Stimulated activated CD4-positive, alpha-beta T cell treated with anti-CD3 and anti-CD28 coated beads, TNF-alpha, amount 100 ng/mL, for 4 hours (primary cell): ENCODE measurements at places on chromosomes 3 and 15.

- no peak for DNase-seq
These were observed 20.9 kb downstream of the HACD3 start for GRCh38 chr15:65551183-65551582.

GRCh38 chr3:139202226-139202958 is 141.4 kb upstream of the MRPS22 start:
- DNase-seq, result no peak

DNA sequence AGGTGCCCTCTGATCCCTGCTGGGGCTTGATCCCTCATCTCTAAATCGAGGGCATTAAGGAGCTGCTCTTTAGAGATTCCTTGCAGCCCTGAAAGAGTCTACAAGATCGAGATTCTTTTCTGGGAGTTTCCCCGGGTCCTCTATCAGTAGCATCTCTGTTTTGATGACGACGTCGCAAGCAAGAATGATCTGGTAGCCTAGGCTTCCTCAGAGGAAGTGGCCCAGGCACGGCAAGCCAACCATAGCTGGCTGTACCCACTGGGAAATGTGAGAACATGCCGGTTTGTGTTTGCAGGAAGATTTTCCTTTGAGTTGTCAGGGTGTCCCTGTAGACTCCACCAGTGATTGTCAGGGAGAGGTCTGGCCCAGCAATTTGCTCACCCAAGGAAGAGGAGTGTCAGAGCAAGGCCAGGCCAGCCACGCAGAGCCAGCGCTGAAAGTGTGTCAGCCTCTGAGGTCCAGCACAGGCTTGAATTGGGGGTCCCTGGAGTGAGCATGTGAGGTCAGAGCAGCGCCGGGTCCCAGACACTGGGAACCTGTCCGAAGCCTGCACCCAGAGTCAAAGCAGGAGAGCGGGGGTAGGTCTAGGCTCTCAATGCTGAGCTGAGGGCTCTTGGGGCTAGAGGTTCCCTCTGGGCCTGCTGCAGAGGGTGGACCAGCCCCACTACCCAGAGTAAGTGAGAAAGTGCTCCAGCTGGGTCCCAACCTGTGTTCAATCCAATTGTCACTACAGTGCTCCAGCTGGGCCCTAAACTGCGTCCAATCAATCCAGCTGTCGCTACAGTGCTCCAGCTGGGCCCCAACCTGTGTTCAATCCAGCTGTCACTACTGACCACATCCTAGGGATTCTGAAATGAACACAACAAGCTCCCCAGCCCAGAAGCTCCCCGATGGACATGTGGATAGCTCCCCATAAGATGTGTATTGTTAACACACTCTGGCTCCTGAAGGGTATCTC is 95.7 kb downstream of the CHDH start:
- DNase-seq, result no peak

GRCh38 chr3:34777386-34777785 is 861.9 kb upstream of the ARPP21 start:
- DNase-seq, result no peak

DNA sequence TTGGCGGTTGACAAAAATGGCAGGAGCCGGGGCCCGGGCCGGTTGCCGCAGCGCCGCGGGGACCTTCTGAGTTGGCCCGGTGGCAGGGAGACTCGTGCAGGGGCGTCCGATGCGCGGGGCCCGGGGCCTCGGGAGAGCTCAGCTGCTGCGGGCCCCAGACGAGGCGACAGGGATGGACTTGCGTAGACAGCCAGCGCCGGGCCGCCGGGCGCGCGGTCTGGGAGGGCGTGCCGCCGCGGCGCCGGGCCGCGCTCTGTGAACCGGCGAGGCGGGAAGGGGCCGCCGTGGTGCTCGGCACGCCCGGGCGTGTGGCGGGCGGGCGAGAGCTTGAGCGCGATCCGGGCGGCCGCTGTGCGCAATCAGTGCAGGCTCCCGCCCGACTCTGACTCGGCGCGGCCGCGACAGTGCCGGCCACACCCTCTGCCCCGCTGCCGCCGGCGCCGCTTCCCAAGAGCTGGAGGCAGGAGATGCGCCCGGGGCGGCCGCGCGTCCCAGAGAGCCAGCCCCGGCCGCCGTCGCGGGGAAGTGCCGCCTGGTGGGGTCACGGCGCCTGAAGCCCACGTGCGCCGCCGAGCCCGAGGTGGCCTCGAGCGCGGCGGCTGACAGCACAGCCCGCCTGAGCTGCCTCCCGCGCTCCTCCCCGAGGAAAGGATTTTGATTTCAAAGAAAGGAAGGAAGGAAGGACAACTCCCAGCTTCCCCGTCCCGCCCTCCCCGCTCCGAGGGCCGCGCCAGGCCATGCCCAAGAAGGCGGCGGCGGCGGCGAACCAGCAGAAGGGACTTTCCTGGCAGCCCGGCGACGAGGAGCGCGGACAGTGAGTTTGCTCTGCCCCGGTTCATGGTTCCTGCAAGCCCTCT is 657 bp downstream of the TLNRD1 start:
- no peak for DNase-seq

- no peak for DNase-seq
These were observed 181.0 kb upstream of the PPP2R3A start for GRCh38 chr3:135784557-135784956.

- DNase-seq, result no peak
These were observed 3.7 kb downstream of the CBLB start for GRCh38 chr3:105865016-105865623.

DNA sequence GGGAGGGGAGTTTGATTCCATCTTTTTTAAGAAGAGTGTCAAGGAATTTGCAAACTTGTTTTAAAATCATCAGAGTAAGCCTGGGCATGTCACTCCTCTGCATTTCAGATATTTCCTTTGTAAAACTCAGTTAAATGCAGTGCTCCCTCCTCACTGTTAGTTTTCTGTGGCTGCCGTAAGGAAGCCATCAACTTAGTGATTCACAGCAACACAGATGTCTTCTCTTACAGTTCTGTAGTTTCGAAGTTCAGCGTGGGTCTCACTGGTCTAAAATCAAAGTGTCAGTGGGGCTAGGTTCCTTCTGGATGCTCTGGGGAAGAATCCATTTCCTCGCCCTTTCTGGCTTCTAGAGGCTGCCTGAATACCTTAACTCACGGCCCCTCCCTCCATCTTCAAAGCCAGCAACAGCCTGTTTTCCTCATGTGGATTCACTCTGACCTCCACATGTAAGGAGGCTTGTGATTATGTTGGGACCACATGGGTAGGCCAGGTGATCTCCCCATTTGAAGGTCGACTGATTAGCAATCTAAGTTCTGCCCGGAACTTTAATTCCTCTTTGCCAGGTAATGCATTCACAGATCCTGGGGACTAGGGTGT is 12.4 kb downstream of the ISG20 start:
- no peak for DNase-seq

GRCh38 chr3:15805756-15806266 is 8.0 kb upstream of the ANKRD28 start:
- no peak for DNase-seq

GRCh38 chr15:91881569-91882297 is 28.2 kb downstream of the SLCO3A1 start:
- no peak for DNase-seq

GRCh38 chr3:168285506-168285905 is 189.8 kb upstream of the GOLIM4 start:
- no peak for DNase-seq

DNA sequence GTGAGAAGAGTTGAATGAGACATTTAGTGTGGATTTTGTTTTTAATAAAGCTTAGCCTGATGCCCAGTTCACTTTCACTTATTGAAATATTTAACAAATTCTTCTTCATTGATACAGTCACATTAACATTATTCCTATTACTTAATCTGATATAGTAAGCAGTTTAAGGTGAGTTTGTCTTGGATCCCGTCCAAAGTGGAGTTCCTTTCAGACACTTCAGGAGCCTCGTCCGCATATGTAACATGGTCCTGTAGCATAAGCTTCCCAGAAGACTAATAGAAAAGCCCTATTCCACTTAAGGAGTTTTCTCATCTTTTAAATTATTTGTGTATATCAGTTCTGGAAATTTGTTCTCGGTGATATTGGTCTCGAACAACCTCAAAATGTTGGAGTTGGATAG is 39.7 kb upstream of the MLF1 start:
- DNase-seq, result no peak

DNA sequence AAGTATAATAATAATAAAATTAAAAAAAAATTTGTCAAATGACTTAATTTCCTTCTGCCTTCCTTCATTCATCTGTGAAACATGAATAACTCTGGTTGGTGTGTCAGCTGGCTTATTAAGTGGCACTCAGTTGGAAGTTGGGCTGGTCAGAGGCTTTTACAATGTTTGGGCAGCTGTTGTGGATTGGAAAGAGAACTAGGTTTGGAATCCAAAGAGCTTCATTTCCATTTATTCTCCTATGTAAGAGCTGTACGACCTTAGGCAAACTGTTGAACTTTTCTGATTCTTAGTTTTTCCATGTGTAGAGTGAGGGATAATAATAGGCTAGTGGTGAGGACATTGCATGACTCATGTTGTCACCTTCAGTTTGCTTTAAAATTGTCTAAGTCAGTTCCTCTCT is 606.7 kb downstream of the PDCD6IP start:
- DNase-seq, result no peak

- DNase-seq, result no peak
These were observed 3.7 kb downstream of the ATG7 start for GRCh38 chr3:11275926-11276325.

DNA sequence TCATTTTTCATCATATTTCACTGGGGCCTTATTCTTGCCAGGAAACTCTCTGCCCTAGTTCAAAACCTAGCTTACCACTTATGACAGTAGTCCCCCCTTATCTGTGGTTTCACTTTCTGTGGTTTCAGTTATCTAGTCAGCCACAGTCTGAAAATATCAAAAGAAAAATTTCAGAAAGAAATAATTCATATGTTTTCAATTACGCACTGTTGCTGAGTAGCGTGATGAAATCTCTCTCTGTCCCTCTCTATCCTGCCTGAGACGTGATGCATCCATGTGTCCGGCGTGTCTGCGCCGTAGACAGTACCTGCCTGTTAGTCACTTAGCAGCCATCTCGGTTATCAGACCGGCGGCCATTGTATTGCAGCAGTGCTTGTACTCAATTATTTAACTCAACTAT is 369.9 kb upstream of the MCTP2 start:
- no peak for DNase-seq

DNA sequence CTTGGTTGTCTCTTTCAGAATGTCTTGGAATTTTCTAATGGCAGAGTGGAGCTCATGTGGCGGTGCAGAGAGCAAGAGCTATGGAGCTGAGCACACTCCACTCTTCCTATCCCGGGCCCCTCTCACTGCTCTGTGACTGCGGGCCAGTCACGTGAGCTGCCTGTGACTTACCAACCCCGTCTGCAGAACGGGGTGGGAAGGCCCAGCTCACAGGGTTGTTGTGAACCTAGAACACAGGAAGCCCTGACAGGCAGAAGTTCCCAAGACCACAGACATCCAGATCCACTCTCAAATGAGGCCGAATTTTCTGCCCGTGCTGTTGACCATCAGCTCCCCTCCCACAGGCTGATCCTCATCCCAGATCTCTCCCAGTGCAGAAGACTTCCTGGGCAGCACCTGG is 35.5 kb upstream of the PLXNA1 start:
- DNase-seq, result no peak

- DNase-seq, result no peak
These were observed 437.7 kb downstream of the RAP2B start for GRCh38 chr3:153599685-153600084.

DNA sequence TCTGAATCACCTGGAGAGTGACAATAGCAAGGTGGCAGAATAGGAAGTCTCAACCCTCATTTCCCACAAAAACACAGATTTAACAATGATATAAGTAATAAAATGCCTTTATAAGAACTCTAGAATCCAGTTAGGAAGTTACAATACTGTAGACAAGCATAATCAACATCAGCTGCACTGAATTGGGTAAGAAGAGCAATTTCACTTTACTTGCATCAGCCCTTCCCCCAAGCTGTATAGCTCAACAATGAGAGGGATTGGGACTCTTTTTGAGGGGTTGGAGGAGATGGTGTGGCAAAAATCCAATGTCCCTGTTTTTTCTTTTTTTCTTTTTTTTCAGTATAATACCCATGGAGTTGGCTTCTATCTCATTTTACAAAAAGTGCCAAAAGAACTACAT is 63.1 kb downstream of the SERP1 start:
- DNase-seq, result no peak

- no peak for DNase-seq
These were observed 3.2 kb upstream of the PGPEP1L start for GRCh38 chr15:99010768-99011167.

DNA sequence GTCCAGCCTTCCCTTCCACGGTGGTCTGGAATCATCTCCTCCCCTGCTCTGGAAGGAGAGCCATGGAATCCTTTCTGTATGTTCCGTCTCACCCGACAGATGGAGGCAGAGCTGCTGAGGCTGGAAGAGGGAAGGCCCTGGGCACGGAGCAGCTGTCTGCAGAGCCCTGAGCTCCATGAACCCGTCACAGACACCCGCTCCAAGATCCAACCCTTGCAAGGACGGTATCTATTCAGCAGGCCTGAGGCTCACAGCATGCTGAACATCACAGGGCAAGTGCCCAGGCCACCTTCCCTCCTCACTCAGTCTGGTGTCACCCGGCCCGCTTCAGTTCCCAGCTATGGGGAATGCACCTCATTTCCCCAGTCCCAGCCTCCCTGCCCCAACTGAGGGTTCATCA is 103.9 kb downstream of the LRIG1 start:
- no peak for DNase-seq
